Activated T-helper 2 cell treated with anti-CD3 and anti-CD28 coated beads, Interferon-gamma antibody, Interleukin-2, Interleukin-4, amounts not matched to agents 10 μg/mL and 5 μg/mL and 100 μg/mL, durations not matched to agents 14 hours and 24 hours and 36 hours (primary cell): ENCODE measurements at places on chromosomes 3 and 15. TPM values are rescaled to one million over a fixed set of nuclear protein-coding genes. Genes with fewer than 3 reads are reported as not detected.

CRELD1 gene
- total RNA-seq, result 22.9 and 24.0 TPM in 2 replicates

UTS2B gene
- total RNA-seq, result 0.37 TPM in 1 of 2 replicates, not detected in the other

FBXO40 gene
- not detected in 2 replicates for total RNA-seq

TMEM89 gene
- 0.80 and 0.87 TPM in 2 replicates for total RNA-seq

DUOX1 gene
- 0.37 and 0.50 TPM in 2 replicates for total RNA-seq

ARHGEF26 gene
- 0.18 and 0.28 TPM in 2 replicates for total RNA-seq

STARD9 gene
- total RNA-seq, result 10.0 and 11.9 TPM in 2 replicates

SLMAP gene
- 58.2 TPM in 2 replicates for total RNA-seq

IL5RA gene
- 0.18 TPM in 1 of 2 replicates, not detected in the other for total RNA-seq

CIP2A gene
- 45.6 and 53.2 TPM in 2 replicates for total RNA-seq

SLC6A1 gene
- total RNA-seq, result not detected in 2 replicates

LYZL4 gene
- total RNA-seq, result not detected in 2 replicates

AVEN gene
- total RNA-seq, result 19.4 and 19.8 TPM in 2 replicates

IQCF5 gene
- not detected in 2 replicates for total RNA-seq

DNA sequence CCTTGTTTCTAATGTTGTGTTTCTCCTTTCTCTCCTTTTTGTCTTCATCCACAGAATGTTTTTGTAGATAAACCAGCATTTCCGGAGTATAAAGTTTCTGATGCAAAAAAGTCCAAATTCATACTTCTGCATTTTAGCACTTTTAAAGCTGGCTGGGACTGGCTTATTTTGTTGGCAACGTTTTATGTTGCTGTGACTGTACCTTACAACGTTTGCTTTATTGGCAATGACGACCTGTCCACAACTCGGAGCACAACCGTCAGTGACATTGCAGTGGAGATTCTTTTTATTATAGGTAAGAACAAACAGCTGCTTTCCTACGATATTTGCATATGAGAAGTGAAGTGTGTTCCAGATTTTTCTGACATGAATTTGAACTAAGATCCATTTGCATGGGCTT is 199.4 kb downstream of the KCNH8 start:
- no peak for DNase-seq

- no peak for DNase-seq
Measured at GRCh38 chr15:37743826-37744225, 190.6 kb upstream of the TMCO5A start.

DNA sequence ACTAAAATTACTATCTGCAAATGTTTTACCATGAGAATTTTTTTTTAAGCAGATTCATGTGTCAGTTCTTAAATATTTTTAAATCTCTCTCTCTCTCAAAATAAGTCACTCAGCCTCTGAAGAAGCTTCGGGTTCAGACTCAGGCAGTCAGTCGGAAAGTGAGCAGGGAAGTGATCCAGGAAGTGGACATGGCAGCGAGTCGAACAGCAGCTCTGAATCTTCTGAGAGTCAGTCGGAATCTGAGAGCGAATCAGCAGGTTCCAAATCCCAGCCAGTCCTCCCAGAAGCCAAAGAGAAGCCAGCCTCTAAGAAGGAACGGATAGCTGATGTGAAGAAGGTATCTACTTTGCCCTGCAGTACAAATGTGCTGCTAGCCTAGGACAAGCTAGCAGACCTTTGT is 24.1 kb downstream of the CHD2 start:
- no peak for DNase-seq

DNA sequence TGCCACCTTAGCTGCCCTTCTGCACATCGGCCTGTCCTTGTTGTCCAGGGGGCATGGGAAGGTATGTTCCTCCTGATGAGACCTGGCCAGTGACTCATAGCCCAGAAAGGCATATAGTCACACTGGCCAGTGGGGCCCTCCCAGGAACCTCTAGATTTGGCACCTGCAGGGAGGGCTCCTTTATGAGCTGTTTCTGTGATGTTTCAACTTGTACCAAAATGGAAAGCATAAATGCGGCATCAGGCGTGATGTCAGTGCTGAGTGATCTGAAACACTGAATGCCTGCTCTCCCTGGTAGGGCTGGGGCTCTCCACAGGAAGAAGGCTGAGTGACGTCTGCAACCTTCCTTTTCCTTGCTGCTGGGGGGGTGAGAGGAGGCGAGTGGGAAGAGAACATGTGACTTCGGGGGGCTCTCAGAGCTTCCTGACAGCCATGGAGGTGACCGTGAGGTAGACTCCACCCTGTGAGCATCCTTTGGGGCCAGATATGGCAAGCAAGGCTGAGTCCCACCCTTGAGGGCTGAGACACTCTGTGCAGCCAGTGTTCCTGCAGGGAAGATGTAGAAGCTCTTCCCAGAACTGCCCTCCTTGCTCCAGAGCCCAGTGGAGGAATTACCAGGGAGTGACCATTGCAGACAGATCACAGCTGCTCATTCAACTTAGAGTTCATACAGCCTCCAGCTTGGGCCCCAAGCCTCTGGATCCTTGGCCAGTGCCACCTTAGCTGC is 37.1 kb upstream of the APEH start:
- no peak for DNase-seq

GRCh38 chr3:129184396-129184657 is 631 bp upstream of the CNBP start:
- DNase-seq, result no peak

GRCh38 chr3:37308247-37308646 is 133.9 kb upstream of the LRRFIP2 start:
- DNase-seq, result no peak

GRCh38 chr3:122690096-122690495 is 9.5 kb downstream of the PARP14 start:
- no peak for DNase-seq

DNA sequence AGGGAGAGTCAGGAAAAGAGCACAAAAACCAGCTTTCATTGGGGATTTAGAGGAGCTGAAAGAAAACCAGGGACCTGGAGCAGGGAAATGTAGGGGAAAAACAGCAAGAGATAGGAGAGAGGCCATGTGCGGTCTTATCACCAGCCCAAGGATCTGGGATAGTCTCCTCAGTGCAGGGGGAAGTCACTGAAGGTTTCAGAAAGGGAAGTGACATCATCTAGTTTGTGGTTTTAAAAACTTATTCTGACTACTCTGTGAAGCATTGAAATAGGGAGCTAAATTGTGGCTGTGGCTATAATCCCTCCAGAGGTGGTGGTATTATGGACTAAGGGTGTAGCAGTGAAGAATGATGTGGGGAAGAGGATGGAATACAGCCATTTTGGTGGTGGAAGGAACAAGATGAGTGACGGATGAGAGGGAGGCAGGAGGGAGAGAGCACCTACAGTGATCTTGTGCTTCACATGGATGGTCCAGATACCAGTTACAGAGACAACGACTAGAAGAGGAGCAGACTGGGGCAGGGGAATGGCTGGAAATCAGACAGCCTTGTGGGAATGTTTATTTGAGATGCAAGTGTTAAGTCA is 72.7 kb downstream of the HMG20A start:
- no peak for DNase-seq

- no peak for DNase-seq
Measured at GRCh38 chr15:71800835-71801745, 9.3 kb upstream of the NR2E3 start.

- no peak for DNase-seq
Measured at GRCh38 chr15:33080006-33080405, 114.5 kb downstream of the FMN1 start.

GRCh38 chr3:31420311-31420710 is 112.4 kb upstream of the STT3B start:
- no peak for DNase-seq

DNA sequence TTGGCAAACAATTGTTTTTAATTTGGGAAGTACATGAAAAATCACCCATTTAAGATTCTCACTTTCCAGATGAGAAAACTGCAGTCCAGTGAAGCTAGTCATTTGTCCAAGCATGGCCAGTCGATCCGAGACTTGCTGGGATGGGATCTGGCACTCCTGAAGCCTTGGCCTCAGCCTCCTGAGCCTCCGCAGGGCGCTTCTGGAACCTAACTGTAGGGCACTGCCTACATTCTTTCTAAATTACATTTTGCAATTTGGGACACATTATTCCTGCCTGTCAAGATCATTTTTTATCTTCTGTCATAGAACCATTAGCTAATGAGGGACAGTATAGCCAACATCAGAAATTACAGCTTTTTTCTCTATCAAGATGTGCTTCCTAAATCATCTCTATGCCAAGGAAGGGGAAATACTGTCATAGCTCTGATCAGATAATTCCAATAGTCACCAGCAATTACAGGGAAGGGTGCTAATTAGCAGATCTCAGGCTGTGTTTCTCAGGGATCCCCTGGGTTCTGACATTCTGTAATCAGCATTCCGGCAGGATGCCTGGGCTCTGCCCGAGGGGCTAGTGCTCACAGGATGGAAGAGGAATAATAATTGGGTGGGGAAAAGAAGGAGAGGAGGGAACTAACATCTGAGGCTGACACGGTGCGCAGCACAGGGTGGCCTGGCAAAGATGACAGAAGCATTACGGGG is 28.3 kb downstream of the ANAPC13 start:
- DNase-seq, result no peak

- no peak for DNase-seq
Measured at GRCh38 chr15:32704395-32704981, 13.3 kb upstream of the GREM1 start.

- no peak for DNase-seq
Measured at GRCh38 chr15:62753518-62754221, 288.9 kb upstream of the TPM1 start.

GRCh38 chr3:20008646-20009045 is 3.4 kb downstream of the PP2D1 start:
- no peak for DNase-seq

DNA sequence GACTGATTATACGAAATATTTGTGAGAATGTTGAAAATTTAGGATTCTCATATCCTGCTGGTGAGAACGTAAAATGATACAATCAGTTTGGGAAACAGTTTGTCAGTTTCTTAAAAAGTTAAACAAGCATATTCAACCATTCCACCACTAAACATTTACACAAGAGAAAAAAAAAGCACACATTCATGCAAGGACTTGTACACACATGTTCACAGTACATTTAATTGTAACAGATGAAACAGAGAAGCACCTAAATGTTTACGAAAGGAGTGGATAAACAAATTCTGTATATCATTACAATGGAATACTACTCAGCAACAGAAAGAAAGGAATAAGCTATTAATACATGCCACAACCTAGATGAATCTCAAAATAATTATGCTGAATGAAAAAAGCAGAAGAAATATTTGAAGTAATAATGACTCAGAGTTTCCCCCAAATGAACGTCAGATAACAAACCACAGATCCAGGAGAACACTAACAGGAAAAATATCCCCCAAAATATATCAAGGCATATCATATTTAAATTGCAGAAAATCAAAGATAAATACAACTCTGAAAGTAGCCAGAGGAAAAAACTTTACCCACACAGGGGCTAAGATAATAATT is 14.3 kb downstream of the ANKRD28 start:
- DNase-seq, result no peak

DNA sequence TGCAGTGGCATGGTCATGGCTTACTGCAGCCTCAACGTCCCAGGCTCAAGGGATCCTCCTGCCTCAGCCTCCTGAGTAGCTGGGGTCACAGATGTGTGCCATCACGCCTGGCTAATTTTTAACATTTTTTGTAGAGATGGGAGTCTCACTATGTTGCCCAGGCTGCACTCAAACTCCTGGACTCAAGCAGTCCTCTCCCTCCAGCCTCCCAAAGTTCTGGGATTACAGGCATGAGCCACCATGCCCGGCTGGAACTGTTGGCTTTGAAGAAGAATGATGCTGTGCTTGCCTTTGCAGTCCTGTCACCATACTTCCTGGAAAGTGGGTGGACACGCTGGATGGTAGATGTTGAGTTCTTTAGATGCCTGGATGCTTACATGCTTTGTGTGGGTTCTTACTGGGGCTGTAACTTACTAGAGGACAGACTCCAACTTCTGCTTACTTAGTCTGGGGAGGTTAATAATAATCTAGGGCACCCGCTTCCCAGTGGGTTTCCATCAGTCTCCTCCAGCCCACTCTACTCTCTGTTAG is 36.7 kb downstream of the IGF1R start:
- no peak for DNase-seq

GRCh38 chr3:87009271-87009670 is 18.3 kb upstream of the VGLL3 start:
- DNase-seq, result no peak

DNA sequence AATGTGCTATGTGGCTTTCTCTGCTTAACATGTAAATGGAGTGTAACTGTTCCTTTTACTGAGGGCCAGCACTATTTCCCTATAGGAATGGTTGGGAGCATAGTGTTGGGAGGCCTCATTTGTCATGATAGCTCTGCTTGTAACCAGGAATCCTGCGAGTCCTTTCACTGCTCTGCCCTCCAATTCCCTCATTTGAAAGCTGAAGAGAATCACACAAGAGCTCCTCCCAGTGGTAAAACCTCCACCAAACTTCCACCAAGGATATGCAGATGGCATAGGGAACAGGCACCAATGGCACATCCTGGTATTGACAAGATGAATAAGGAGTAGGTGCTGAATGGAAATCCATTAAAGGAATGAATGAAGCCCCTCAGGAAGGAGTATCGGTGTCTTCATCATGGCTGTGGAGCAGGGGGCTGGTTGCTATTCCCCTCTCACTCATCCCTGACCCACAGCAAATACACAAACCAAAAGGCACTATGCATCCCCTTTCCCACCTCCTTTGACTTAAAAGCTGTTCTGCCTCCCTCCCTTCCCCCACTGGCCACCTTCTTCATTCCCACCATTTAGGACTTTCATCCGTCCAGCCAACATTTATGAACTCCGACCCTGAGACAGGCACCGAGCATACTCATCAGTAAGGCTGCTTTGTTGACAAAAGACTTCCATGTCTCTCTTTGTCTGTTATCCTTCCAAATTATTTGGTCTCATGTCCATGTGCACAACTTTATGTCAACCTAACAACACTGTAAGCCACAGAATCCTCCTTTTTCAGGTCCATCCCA is 560.8 kb downstream of the FOXP1 start:
- DNase-seq, result no peak

DNA sequence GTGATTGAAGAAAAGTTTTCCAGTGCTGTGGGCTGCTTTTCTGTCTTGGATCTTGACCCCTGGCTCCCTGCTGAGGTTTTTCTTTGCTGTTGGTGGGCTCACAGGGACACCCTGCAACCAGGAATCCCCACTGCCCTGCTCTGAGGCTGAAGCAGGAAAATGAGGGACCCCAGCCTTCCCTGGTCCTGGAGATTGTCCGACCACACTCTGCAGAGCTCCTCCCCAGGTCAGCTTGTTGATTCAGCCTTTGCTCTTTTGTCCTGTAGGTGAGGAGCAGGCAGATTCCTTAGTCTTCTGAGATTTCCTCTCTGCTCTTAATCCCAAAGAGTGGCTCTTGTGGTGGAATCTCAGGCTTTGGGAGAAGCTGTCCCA is 194.5 kb downstream of the RPLP1 start:
- DNase-seq, result no peak

DNA sequence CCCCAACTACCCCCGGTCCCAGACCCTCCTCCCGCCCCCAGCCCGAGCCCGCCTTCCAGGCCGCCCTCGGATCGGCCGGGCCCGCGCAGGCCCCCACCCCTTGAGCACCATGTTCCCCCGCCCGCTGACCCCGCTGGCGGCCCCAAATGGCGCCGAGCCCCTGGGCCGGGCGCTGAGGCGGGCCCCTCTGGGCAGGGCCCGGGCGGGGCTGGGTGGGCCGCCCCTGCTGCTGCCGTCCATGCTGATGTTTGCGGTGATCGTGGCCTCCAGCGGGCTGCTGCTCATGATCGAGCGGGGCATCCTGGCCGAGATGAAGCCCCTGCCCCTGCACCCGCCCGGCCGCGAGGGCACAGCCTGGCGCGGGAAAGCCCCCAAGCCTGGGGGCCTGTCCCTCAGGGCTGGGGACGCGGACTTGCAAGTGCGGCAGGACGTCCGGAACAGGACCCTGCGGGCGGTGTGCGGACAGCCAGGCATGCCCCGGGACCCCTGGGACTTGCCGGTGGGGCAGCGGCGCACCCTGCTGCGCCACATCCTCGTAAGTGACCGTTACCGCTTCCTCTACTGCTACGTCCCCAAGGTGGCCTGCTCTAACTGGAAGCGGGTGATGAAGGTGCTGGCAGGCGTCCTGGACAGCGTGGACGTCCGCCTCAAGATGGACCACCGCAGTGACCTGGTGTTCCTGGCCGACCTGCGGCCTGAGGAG is 472 bp downstream of the CHST14 start:
- no peak for DNase-seq
